ENCODE measurements at places on chromosomes 2 and 18. TPM values are rescaled to one million over a fixed set of nuclear protein-coding genes. Genes with fewer than 3 reads are reported as not detected.

DNA sequence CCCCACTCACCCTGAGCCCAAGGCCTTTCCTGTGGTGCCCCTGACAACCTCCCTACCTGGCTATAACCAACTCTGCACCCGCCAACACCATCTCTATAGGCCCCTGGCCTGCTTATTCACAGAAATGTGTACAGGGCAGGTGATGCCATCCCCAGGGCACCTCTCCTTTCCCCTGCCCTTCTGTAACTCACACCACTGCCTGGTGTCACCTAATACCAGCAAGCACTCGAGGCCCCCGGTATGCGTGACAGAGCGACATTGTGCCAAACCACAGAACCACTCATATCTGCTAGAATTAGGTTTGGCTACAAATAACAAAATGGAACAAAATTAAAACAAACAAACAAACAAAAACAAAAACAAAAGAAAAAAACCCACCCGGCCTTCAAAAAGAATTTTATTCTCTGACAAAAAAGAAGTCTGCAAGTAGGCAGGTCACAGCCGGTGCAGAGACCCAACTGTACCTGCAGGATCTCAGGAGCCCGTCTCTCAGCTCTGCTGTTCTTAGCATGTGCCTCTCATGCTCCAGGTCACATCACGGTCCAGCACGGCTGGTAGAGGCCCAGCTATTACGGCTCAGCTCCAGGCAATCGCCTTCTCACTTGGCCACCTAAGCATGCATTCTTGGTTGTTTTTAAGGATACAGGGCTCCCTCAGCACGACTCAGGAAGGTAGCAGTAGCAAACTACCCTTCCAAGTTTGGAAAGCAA lies 51.4 kb downstream of the FAM178B start:
- DNase-seq: no peak

DNA sequence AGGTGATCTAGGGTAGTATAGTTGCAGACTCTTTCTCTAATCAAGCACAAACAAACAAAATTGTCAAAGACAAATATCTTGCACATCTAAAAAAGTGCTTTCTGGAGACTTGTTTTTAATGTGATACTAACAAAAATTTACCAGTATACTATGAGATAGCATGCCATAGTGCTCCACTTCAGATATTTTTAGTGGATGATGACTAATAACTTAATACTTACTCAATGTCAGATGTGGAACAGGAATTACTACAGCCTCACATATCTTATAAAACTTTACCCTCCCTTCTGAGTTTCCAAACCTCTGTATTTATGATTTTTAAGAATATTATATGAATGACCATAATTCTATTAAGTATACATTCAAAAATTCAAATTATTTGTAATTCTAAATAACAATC lies 1162.0 kb upstream of the SLC39A10 start:
- DNase-seq: no peak

DNA sequence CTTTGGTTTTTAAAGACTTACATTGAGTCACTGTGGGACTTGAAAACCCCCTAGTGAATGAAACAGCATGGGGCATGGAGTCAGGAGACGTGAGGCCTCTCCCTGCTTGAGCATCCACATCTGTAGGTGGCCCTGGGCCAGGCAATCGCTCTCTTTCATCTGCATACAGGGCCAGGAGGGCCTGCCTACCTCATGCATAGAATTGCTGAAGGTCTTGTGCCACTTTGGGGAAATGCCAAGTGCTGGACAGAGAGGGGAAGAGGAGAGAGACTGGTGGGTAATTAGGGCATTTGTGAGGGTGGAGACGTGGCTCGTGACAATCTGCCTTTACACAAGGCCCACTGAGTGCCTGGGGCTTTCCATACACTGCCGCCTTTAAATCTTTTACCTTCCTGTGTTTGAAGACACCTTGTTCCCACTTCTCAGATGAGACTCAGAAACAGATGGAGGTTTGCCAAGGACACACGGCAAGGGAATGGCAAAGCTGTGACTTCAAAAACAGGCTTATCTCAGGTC lies 322.2 kb upstream of the HS6ST1 start:
- DNase-seq: no peak

DNA sequence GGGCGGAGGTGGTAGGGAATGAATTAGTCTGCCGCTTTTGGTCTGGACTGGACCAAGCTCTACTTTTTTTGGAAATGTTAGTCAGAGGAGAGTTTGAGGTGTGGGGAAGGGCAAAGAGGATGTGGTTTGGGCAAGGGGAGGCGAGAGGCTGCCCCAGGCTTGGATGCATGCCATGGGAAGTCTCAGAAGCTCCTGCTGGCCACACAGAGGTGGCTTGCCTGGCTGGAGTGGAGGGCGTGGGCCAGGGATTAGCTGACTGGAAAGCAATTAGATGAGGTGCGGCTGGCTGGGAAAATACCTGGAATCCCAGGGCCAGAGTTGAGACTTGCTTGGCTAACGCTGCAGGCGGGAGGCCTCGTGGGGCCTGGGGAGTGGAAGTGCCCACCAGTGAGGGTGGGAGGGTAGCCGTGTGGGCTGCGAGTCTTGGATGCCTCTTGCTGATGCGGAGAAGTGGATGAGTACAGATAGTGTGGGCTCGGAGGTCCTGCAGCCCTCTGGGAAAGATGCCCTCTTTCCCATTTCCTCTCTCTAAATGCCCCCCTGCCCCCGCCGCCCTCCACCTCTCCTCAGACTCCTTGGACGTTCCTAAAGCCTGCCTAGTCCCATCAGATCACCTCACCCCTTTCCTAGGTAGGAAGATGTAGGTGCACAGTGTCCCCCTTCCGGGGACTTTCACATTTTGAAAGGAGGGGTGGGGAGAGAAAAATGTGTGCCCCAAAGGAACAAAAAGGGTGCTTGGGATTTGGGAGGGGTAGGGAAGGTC lies 117.6 kb downstream of the SMAD7 start:
- no peak for DNase-seq

GRCh38 chr2:68366083-68366560 lies 1.0 kb downstream of the PLEK start:
- no peak for DNase-seq

GRCh38 chr2:56681659-56682396 lies 498.0 kb downstream of the CCDC85A start:
- no peak for DNase-seq

DNA sequence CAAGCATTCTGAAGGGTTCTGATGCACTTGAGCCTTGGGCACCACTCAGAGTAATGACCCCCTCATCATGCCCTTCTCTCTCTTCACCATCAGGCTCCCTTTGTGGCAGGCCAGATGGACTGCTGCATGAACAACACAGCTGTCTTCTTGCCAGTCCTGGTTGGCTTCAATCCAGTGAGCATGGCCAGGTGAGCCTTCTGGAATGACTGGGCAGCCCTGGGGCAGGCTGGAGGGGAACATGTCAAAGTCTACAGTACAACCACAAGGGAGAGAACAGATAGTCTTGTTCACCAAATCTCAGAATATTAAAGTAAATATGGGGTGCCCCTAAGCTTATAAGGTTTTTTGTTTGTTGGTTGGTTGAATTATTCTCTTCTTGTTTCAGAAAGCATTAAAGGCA lies 4.4 kb downstream of the GCKR start:
- no peak for DNase-seq

GRCh38 chr2:205730701-205731582 lies 48.6 kb downstream of the NRP2 start:
- no peak for DNase-seq

GRCh38 chr2:75251896-75252295 lies 52.6 kb upstream of the TACR1 start:
- DNase-seq: no peak

DNA sequence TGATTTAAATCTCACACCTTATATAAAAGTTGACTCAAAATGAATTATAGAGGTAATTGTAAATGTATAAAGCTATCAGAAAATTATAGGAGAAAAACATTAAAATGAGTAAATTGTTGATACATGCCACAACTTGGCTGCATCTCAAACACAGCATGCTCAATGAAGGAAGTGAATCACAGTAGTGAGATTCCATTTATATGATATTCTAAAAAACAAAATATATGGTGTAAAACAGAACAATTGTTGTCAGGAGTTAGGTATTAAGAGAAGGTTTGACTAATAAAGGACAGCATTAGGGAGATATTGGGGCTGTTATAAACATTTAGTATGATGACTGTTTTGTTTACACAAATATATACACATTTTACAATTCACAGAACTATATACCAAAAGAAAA lies 356.6 kb upstream of the CELF4 start:
- DNase-seq: no peak

DNA sequence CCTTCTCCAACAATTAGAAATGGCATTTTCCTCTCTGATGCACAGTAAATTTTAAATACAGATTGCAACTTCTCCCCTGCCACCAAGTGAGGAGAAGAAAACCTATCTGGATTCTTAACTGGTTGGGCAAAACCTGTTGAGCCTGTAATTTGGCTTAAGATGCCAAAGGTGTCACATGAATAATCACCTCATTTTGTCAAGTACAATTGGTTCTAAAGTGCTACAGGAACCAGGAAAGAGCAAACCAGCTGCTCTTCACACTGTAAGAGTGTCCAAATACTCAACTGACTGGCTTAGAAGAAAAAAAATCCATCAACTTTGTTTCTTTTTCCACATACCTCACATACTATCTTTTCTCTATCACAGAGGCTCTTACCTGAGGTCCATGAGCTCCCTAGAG lies 35.4 kb downstream of the NPC1 start:
- no peak for DNase-seq

GRCh38 chr2:9001778-9002177 lies 1.7 kb downstream of the MBOAT2 start:
- DNase-seq: no peak

DNA sequence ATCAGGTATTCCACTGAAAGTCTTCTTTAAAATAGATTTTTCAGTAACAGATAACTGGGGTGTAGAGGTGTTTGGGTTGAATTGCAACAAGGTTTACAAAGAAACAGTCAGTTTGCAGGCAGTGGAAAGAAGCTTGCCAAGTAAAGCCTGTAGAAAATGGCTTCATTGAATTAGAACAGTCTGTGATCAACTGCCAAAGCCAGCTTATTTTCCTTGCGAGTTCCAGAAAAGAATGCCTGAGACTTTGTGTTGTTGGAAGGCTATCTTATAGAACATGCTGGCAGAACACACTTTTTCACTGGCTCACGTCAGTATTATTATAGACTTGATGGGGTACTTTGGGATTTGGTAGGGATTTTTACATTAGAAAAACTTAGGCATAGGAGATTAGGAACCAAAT lies 601.0 kb downstream of the XIRP2 start:
- DNase-seq: no peak

DNA sequence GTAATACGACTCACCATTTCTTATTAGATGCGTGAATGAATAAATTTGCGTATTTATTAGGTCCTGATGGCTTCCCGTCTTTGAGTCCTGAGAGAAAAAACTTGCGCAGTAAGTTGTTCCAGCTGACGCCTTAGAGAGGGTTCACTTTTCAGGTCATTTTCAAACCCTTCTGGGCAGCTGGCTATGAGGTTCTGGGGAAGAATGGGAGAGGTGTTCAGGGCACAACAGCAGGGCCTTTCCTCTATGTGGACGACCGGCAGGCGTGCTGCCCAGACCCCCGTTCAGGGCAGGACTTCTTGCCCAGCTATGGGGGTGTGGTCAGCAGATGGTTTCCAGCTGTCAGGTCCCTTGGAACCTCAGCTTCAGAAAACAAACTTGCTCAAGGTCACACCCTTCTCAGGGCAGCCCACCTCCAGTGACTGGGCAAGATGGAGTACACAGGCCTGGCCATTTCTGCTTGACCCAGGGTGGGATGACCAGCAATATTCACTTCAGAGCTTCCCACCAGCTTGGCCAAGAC lies 61.1 kb upstream of the TNP1 start:
- DNase-seq: no peak

GRCh38 chr2:126932529-126932928 lies 33.8 kb downstream of the TEX51 start:
- DNase-seq: no peak

GRCh38 chr2:126952216-126952615 lies 53.5 kb downstream of the TEX51 start:
- DNase-seq: no peak

GRCh38 chr18:8730080-8730827 lies 24.9 kb downstream of the MTCL1 start:
- no peak for DNase-seq

DNA sequence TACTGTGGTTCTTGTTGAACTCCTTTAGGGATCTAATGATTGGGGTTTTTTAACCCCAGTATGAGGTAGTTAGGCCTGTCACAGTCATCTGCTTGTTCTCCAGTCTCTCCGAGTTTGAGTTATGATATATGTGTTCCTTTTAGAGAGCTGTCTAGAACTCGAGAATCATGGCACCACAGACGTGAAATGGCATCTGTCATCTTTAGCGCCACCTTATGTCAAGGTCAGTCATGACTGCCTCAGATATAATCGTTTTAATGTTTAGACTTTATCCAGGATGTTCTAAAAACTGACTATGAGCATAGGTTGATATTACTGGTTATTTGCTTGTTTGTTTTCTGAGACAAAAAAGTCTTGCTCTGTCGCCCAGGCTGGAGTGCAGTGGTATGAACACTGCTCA lies 112.2 kb downstream of the CEP192 start:
- no peak for DNase-seq

DNA sequence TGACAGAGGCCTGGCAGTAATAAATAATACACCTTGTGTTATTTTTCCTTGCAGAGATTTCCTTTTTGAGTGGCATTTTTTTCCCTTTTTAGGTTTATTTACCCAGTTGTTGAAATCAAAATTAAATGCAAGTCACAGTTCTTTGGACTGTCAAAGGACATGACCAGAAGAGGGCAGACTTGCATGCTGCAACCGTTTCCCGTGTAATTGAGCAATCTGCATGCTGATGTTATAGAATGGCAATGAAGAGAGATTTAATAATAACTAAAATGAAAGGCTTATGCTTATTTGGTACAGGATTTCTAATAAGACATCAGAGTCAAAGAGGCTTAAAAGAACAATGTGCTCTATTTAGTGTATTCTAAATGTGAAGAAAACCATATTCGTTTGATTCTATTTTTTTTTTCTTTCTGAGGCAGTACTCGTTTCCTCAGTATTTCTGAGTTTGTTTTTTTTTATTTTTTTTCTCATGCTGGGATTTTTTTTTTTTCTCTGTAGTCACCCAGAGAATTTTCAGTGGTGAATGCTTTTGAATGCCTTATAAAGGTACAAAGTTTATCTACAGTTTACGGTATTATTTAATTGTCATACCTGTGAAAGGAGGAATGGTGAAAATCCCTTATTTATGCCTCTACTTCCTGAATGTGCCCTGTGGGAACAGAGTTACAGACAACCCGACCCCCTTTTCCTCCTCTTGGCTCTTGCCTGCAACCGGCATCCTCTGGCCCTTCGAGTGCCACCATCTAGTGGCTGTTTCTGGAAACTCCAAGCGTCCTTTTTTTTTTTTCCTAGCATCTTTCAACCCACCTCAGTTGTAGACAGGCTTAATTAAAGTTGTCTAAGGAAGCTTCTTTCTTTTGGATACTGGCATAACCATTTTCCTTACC lies 368.5 kb downstream of the LRRTM1 start:
- peak; percentile 21 for DNase-seq

FAM117B gene
- polyA plus RNA-seq: 32.9 TPM

C2orf72 gene
- polyA plus RNA-seq: 4.9 TPM

SLC11A1 gene
- polyA plus RNA-seq: 0.66 TPM

FIGN gene
- 5.9 TPM for polyA plus RNA-seq

CPLX4 gene
- not detected for polyA plus RNA-seq

NEU2 gene
- polyA plus RNA-seq: not detected

ABCB11 gene
- polyA plus RNA-seq: not detected

SERPINB4 gene
- not detected for polyA plus RNA-seq

CXCR4 gene
- 50.4 TPM for polyA plus RNA-seq

NAT8 gene
- polyA plus RNA-seq: 18.8 TPM

NMUR1 gene
- polyA plus RNA-seq: 0.91 TPM

All from left renal pelvis (tissue), 4 donors.